ENCODE measurements at places on chromosomes 13 and 19.

DNA sequence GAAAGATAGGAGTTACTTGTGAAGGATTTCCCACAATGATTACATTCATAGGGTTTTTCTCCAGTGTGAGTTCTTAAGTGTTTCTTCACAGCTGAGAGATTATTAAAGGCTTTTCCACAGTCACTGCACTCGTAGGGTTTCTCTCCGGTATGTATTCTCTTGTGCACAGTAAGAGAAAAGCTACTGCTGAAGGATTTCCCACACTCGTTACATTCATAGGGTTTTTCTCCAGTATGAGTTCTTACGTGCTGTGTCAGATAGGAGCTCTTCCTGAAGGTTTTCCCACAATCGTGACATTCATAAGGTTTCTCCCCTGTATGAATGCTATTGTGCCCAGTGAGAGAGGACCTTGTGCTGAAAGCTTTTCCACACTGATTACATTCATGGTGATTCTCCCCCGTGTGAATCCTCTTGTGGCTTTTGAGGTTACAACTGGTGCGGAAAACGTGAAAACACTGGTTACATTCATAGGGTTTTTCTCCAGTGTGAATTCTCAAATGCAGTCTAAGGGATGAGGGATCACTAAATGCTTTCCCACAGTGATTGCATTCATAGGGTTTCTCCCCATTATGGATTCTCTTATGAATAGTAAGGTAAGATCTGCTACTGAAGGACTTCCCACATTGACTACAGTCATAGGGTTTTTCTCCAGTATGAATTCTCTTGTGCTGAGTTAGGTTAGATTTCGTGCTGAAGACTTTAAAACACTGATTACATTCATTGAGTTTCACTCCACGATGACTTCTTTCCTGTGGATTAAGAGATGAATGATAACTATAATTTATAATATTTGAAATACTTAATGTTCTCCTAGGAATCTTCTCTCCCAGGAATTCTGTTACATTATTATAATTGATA lies 20.6 kb downstream of the ZNF558 start:
- no peak for DNase-seq

- no peak for DNase-seq
Observed at GRCh38 chr13:52737451-52737850, 2.2 kb downstream of the CNMD start.

DNA sequence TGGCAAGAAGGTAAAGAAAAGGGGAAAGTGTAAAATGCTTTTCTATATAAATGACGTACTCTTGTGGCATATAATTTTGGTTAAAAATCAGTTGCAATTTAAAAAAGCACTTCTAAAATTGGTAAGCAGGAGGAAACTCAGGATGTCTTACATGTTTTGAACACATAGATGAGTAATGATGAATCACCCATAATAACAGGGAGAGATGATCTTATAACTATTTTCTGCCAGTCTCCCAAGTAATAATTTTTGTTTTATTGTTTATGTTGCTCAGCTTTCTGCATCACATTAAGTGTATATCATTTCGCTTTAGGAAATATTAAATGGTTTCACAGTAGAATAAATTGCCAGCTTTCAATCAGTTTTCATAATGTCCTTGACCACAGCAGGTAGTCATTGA lies 1430.7 kb upstream of the PCDH20 start:
- DNase-seq: no peak

- no peak for DNase-seq
Observed at GRCh38 chr19:29855087-29855486, 43.3 kb downstream of the CCNE1 start.

- DNase-seq: peak; percentile 68
Observed at GRCh38 chr13:44237881-44238421, 135.7 kb upstream of the SERP2 start.
